Progenitor cell of endocrine pancreas (in vitro differentiated cells): ENCODE measurements at places on chromosomes 12 and 14. TPM values are rescaled to one million over a fixed set of nuclear protein-coding genes. Genes with fewer than 3 reads are reported as not detected.

- H3K27me3 ChIP-seq, result peaks cover 12% of the 10 kb centered on the region
- no peaks in the 10 kb centered on the region for H3K36me3 ChIP-seq
- H3K4me3 ChIP-seq, result no peak overlapping the region
- no peak for DNase-seq
- peaks cover 5% of the 10 kb centered on the region for H3K4me1 ChIP-seq
- no peak overlapping the region for H3K27ac ChIP-seq
Observed at GRCh38 chr12:114275932-114276785, 129.8 kb downstream of the TBX5 start.

DNA sequence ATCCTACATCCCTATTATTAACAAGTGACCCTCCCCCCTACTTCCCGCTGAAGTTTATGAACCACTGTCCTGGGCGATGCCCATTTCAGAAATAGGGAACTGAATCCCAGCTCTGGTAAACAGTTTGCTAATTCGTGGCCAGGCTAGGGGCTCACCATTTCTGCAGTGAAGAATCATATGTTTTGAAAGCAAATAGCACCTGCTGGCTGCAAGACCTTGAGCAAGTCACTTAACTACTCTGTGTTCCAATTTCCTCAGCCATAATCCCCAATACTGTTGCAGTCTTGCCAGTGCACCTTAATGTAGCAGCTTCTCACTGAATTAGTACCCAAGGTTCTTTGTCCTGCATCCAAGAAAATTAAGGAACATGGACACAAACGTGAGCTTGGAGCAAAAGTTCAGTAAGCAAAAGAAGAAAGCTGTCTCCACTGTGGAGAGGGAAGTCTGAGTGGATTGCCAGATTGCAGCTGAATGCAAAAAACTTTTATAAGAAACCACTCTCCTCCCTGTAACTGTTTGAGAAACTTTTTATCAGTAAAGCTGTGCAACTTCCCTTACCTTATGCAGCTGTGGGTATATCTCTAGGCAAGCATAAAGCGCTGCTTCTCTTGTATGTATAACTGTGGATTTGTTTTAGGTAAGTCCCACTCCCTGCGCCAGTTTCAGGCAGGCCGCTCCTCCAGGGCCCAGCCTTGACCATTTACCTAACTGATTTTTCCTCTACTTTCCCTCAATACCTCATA is 824 bp downstream of the OAS1 start:
- peaks cover 3% of the 10 kb centered on the region for H3K4me1 ChIP-seq
- H3K27me3 ChIP-seq, result peaks cover 28% of the 10 kb centered on the region
- no peak overlapping the region for H3K4me3 ChIP-seq
- no peak for DNase-seq
- no peak overlapping the region for H3K27ac ChIP-seq

DNA sequence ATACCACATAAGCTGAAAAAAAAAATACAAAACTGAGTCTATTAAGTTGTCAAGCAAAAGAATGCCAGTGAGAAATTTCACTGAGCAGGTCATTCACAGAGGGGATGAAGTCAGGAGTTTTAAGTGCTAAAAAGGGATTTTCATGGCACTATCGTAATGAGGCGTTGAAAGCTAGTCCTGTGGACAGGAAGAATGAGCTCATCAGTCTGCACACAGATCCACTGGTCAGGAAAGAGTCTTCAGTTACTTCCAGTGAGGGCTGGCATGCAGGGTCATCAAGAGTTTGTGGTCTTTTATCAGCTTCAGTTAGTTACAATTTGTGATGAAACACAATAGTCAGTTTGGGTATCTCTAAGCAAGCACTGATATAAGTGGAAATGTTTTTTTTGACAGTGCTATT is 88.1 kb upstream of the WSCD2 start:
- peaks cover 32% of the 10 kb centered on the region for H3K27me3 ChIP-seq
- H3K4me3 ChIP-seq, result no peak overlapping the region
- H3K27ac ChIP-seq, result no peak overlapping the region

GRCh38 chr12:43842259-43842658 is 6.4 kb downstream of the TMEM117 start:
- no peak overlapping the region for H3K4me3 ChIP-seq
- H3K36me3 ChIP-seq, result peaks cover 15% of the 10 kb centered on the region
- no peak overlapping the region for H3K27ac ChIP-seq
- peaks cover 3% of the 10 kb centered on the region for H3K27me3 ChIP-seq
- no peak for DNase-seq

- peaks cover 5% of the 10 kb centered on the region for H3K36me3 ChIP-seq
- H3K27me3 ChIP-seq, result no peaks in the 10 kb centered on the region
- H3K4me3 ChIP-seq, result no peak overlapping the region
- no peak for DNase-seq
Observed at GRCh38 chr12:19998961-19999804, 369.2 kb upstream of the PDE3A start.

The BICDL1 gene
- 11.1 and 11.7 TPM in 2 replicates for total RNA-seq

DNA sequence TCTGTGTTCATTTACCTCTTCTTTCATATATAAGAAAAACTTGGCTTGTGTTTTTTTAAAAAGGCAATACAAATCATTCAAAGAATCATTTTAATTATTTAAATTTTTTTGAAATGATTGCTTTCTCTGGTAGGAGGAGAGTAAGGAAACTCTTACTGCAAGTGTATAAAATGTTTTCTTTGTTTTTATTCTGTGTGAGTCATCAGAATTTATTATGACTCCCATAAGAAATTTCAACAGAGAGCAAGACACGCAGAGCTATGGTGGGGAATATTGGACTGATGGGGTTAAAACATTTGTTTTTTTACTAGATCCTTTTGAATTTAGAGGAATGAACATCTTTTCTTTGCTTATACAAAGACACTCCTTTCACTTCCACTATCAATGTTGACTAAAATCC is 119.1 kb upstream of the ATXN7L3B start:
- no peak overlapping the region for H3K27ac ChIP-seq
- no peaks in the 10 kb centered on the region for H3K27me3 ChIP-seq
- no peaks in the 10 kb centered on the region for H3K4me1 ChIP-seq
- DNase-seq, result no peak

The PRB2 gene
- not detected in 2 replicates for total RNA-seq

The KRT85 gene
- total RNA-seq, result not detected in 2 replicates

- DNase-seq, result no peak
- H3K27me3 ChIP-seq, result peaks cover 11% of the 10 kb centered on the region
- H3K27ac ChIP-seq, result no peak overlapping the region
- peaks cover 11% of the 10 kb centered on the region for H3K4me1 ChIP-seq
- H3K36me3 ChIP-seq, result no peaks in the 10 kb centered on the region
Observed at GRCh38 chr14:55433880-55434804, 6.3 kb downstream of the TBPL2 start.

DNA sequence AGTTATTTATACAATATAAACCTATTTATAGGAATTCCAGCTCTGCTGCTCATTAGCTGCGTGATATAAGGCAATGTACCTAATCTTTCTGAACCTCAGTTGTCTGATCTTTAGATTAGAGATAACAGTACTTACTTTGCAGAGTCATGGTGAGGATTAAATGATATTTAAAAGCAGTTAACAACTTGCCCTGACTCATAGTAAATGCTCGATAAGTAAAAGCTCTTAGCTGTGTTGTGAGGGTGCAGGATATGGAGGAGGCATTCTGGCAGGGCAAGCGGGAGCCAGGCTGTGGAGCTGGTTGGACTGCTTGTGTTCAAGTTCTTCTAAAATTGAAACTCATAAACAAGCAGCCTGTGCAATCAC is 140.0 kb upstream of the PRICKLE1 start:
- H3K4me1 ChIP-seq, result peaks cover 2% of the 10 kb centered on the region
- H3K36me3 ChIP-seq, result peaks cover 2% of the 10 kb centered on the region
- no peak overlapping the region for H3K4me3 ChIP-seq
- DNase-seq, result no peak
- no peak overlapping the region for H3K27ac ChIP-seq
- H3K27me3 ChIP-seq, result no peaks in the 10 kb centered on the region

GRCh38 chr12:184811-185575 is 29.0 kb downstream of the SLC6A12 start:
- no peaks in the 10 kb centered on the region for H3K36me3 ChIP-seq
- H3K4me1 ChIP-seq, result peaks cover 9% of the 10 kb centered on the region
- H3K4me3 ChIP-seq, result no peak overlapping the region
- DNase-seq, result no peak
- no peak overlapping the region for H3K27ac ChIP-seq

- DNase-seq, result no peak
- peaks cover 8% of the 10 kb centered on the region for H3K4me1 ChIP-seq
- peak overlapping the region; percentile 87 for H3K4me3 ChIP-seq
- H3K27me3 ChIP-seq, result no peaks in the 10 kb centered on the region
- peak overlapping the region; percentile 93 for H3K27ac ChIP-seq
Observed at GRCh38 chr14:23285530-23286019, 357 bp downstream of the HOMEZ start.

DNA sequence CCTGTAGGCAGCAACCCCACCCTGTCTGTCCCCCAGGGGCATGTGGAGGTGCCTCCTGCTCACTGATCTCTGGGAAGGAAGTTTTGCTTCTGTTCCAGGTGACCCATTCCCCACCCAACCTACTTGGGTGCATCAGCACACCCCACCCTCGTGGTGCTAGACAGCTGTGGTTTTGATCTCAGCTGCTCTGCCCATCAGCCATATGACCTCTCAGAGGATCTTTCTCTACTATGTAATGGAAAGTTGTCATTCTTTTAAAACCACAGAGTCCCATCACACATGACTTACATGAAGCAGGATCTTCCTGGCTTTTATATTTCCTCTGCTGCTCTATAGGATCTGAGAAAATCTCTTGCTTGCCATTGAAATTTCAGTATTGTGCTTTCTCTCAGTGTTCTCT is 13.5 kb upstream of the KRT82 start:
- no peaks in the 10 kb centered on the region for H3K36me3 ChIP-seq
- no peak for DNase-seq
- H3K4me1 ChIP-seq, result peaks cover 4% of the 10 kb centered on the region
- H3K27me3 ChIP-seq, result peaks cover 40% of the 10 kb centered on the region

The CDK17 gene
- total RNA-seq, result 32.3 and 35.9 TPM in 2 replicates

GRCh38 chr14:29390081-29390832 is 537.4 kb downstream of the PRKD1 start:
- peaks cover 24% of the 10 kb centered on the region for H3K4me1 ChIP-seq
- peak overlapping the region; percentile 19 for H3K27ac ChIP-seq
- DNase-seq, result no peak
- H3K36me3 ChIP-seq, result no peaks in the 10 kb centered on the region
- H3K4me3 ChIP-seq, result peak overlapping the region; percentile 55

DNA sequence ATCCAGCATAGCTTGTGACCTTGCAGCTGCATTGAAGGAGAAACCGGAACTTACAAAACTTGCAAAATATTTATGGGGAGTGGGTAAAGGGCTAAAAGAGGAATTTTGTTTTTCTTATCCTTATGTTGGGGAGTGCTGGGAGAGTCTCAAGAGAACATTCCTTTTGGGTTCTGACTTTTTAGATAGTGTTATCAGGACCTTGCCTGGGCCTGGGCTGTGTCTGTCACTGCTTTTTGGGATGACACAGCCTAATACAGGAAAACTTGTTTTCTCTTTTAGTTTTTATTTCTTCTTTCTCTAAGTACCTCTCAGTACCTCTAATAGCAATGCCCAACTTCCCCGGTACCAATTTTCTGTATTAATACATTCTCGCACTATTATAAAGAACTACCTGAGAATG is 850.6 kb downstream of the RPS29 start:
- no peak overlapping the region for H3K27ac ChIP-seq
- no peaks in the 10 kb centered on the region for H3K4me1 ChIP-seq
- no peak for DNase-seq
- no peaks in the 10 kb centered on the region for H3K36me3 ChIP-seq
- no peaks in the 10 kb centered on the region for H3K27me3 ChIP-seq

GRCh38 chr12:67917811-67918210 is 71.4 kb upstream of the IFNG-AS1 start:
- no peaks in the 10 kb centered on the region for H3K36me3 ChIP-seq
- H3K4me1 ChIP-seq, result peaks cover 20% of the 10 kb centered on the region
- peaks cover 7% of the 10 kb centered on the region for H3K27me3 ChIP-seq
- H3K4me3 ChIP-seq, result no peak overlapping the region
- no peak overlapping the region for H3K27ac ChIP-seq

The SLC6A12 gene
- total RNA-seq, result 3.1 and 4.7 TPM in 2 replicates

The PMEL gene
- 3.7 and 6.3 TPM in 2 replicates for total RNA-seq

The FOXG1 gene
- 1.2 and 1.4 TPM in 2 replicates for total RNA-seq

GRCh38 chr12:37543131-37543965 is 773.2 kb upstream of the ALG10B start:
- H3K27ac ChIP-seq, result no peak overlapping the region
- no peak overlapping the region for H3K4me3 ChIP-seq
- H3K36me3 ChIP-seq, result peaks cover 6% of the 10 kb centered on the region
- DNase-seq, result no peak
- H3K27me3 ChIP-seq, result no peaks in the 10 kb centered on the region
- H3K4me1 ChIP-seq, result no peaks in the 10 kb centered on the region

The TCL1B gene
- not detected in 2 replicates for total RNA-seq

The RIPK3 gene
- total RNA-seq, result 0.62 and 1.5 TPM in 2 replicates

DNA sequence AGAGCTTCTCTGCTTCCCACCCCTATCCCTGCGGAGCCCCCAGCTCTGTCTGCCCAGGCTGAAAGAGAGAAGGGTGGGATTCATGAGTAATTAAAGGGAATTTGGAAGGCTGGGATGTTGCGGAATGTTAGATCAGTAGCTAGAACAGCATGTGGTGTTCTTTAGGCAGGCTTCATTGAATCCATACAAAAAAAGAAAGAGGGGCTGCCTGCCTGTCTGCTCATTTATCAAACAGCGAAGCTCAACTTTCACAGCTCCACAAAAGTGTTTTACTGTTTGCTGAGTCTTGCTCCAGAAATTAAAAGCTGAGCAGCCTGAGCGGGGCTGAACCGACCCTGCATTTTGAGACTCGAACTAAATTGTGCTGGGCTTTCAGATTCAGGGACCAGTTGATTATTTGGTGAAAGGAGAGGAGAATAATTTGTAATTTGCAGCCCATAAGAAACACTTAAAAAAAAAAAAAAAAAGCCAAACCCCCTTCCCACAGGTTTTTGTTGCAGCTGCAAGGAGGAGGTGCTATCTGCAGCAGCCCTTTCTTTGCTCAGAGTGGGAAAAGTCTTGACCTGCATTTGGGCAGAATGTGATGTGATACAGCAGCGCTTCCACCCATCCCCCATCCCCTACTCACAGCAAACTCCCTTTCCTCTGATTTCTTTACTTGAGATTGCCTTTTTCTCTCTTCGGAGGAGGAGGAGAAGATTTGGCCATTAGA is 89.7 kb downstream of the RFX4 start:
- peaks cover 20% of the 10 kb centered on the region for H3K27me3 ChIP-seq
- no peak overlapping the region for H3K4me3 ChIP-seq
- DNase-seq, result no peak

The KRT3 gene
- total RNA-seq, result not detected in 2 replicates

The SRSF5 gene
- 379 and 402 TPM in 2 replicates for total RNA-seq

The SNAPC1 gene
- 4.9 and 5.2 TPM in 2 replicates for total RNA-seq

The HOXC9 gene
- not detected in 2 replicates for total RNA-seq

The EID3 gene
- 2.8 and 2.9 TPM in 2 replicates for total RNA-seq

DNA sequence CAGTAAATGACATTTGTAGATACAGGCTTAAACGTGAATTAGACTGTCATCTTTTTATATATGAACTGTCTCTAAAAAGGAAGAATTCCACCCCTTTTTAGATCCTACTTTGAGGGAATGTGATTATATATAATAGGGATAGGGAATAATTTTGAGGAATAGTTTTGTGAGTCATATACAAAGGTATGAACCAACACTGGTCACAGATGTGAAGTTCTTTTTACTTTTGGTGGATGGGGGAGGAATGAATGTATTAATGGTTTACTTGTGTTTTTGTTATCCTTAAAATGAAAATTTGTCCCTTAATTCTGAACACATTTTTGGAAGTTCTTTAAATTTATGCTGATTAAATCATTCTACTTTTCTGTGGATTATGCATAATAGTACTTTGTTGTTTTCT is 30.4 kb downstream of the FRS2 start:
- no peaks in the 10 kb centered on the region for H3K36me3 ChIP-seq
- no peak overlapping the region for H3K4me3 ChIP-seq
- peaks cover 3% of the 10 kb centered on the region for H3K4me1 ChIP-seq
- no peak overlapping the region for H3K27ac ChIP-seq
- no peak for DNase-seq

GRCh38 chr12:58189893-58190292 is 248.5 kb downstream of the ATP23 start:
- H3K4me3 ChIP-seq, result no peak overlapping the region
- no peaks in the 10 kb centered on the region for H3K27me3 ChIP-seq
- peaks cover 2% of the 10 kb centered on the region for H3K36me3 ChIP-seq
- no peak for DNase-seq
